Glomerular endothelial cell (primary cell): ENCODE measurements at places on chromosomes 5 and 9. TPM values are rescaled to one million over a fixed set of nuclear protein-coding genes. Genes with fewer than 3 reads are reported as not detected.

The CD274 gene
- 15.5 and 18.2 TPM in 2 replicates for total RNA-seq

The NR2F1-AS1 gene
- total RNA-seq, result 15.1 and 23.0 TPM in 2 replicates

The BTNL8 gene
- not detected in 2 replicates for total RNA-seq

The LMBRD2 gene
- total RNA-seq, result 3.8 and 4.3 TPM in 2 replicates

The GOLGA1 gene
- total RNA-seq, result 14.6 and 16.3 TPM in 2 replicates

The KIF12 gene
- total RNA-seq, result 0.70 and 5.3 TPM in 2 replicates

The SPACA9 gene
- 3.2 TPM in 2 replicates for total RNA-seq

The DMRTA1 gene
- 0.88 and 1.8 TPM in 2 replicates for total RNA-seq

The PCDHGA5 gene
- total RNA-seq, result 0.82 and 2.1 TPM in 2 replicates

The RARS1 gene
- total RNA-seq, result 91.1 and 91.2 TPM in 2 replicates

The TGFBI gene
- total RNA-seq, result 110 and 125 TPM in 2 replicates

The TRIM23 gene
- total RNA-seq, result 3.7 and 6.9 TPM in 2 replicates

The PCDHB5 gene
- total RNA-seq, result 2.5 and 4.1 TPM in 2 replicates

The CSF1R gene
- 0.10 TPM in 1 of 2 replicates, not detected in the other for total RNA-seq

The GPX3 gene
- 0.34 and 2.8 TPM in 2 replicates for total RNA-seq

The HK3 gene
- total RNA-seq, result not detected in 2 replicates

The CCDC69 gene
- 10.6 and 26.1 TPM in 2 replicates for total RNA-seq

The PCDHGB5 gene
- total RNA-seq, result 17.5 and 27.2 TPM in 2 replicates

The CDH10 gene
- total RNA-seq, result 1.1 and 2.6 TPM in 2 replicates

The NIPAL4 gene
- total RNA-seq, result 0.44 and 0.64 TPM in 2 replicates
